ENCODE measurements at places on chromosomes 3 and 15. TPM values are rescaled to one million over a fixed set of nuclear protein-coding genes. Genes with fewer than 3 reads are reported as not detected.

DNA sequence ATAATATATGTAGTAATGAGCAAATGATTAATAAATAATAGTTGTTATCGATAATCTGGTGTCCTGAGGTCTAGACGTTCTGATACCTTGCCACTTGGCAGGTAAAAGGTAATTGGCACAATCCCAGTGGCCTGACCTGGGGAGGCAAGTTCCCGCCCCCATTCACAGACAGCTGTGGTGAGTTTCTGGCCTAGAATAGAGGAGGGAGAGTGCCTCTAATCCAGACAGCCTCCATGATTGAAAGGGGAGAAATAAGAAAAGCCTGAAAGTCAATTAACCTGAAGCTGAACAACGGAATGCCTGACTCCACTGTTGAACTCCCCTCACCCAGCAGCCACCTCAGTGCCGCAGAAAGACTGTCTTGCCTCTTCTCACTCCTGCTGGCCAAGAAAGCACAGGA lies 38.1 kb upstream of the SV2B start:
- DNase-seq, result no peak

- DNase-seq, result no peak
These were observed 22.6 kb downstream of the SLC51A start for GRCh38 chr3:196238612-196239560.

DNA sequence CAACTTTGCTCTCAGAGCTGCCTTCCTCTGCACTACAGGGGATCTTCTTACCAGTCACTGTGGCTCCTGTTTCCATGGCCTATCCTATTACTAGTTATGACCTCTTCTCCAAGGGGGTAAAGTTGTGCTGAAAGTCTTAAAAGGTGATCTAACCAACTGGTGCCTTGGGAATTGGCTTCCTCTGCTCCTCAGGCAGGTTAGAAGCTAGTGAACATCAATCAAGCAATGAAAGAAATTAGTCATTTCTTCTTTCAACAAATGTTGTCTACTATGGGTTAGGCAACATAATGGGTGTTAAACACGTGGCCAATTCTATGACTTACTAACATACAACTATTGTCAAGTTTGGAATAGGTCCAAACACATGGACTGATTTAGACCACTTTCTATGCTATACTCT lies 571.4 kb upstream of the NAALADL2 start:
- no peak for DNase-seq

DNA sequence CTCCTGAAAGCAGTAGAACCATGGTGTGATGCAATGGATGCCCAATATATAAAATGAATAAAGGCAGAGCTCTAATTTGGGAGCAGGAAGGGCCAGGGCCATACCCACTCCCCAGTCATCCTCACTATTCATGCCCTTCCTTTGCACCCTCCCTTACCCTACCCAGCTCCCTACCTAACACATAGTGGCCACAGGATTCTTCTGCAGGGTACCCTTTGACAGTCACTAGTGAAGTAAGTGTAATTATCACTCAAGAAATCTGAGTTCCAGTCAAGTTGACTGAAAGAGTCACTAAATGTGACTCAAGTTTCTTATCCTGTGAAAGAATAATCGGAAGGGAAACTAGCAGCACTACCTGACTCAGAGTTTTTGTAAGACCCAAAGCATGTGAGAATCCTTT lies 69.2 kb downstream of the RASA2 start:
- no peak for DNase-seq

- no peak for DNase-seq
These were observed 34.2 kb upstream of the OCA2 start for GRCh38 chr15:28133281-28133680.

DNA sequence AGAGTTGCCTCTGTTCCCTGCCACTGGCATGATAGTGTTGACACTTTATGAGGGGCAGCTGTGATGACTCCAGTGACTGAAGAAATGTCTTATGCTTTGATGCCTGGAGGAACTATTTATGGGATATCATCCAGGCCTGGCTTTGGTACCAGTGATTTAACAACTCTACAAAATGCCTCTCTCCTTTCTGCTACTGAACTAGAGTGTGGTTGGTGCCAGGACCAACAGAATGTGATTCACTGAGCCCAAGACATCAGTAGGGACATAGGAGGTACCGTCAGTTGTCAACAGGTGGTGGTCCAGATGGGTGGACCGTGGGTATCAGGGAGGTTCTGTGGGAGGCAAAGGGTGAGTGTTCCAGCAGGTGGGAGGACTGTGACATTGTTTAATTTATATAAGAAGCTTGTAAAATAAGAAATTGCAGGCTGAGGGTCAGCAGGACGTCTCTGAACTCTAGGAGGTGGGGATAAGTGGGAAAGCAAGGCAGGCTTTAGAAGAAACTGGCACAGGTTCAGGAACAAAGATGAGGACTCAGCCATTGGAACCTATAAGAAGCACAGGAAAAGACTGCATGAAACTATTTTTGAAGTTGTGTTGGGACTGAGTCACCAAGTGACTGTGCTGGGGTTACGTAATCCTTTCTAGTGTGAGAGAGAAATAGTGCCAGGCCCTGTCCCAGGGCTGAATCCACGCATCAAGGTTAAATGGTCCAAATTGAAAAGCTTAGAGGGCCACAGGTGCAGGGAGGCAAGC lies 28.5 kb upstream of the SLC7A14 start:
- no peak for DNase-seq

GRCh38 chr3:129718201-129718600 lies 111.7 kb upstream of the PLXND1 start:
- no peak for DNase-seq

DNA sequence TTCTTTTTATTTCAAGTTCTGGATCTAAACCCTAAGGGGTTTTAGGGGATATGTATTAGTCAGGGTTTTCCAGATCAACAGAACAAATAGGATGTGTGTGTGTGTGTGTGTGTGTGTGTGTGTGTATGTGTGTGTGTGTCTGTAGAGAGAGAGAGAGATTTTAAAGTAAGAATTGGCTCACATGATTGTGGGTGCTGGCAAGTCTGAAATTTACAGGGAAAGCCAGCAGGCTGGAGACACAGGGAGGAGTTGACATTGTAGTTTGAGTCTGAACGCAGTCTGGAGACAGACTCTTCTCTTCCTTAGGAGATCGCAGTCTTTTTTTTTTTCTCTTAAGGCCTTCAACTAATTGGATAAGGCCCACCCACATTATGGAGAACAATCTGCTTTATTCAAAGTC lies 428.8 kb upstream of the TBL1XR1 start:
- DNase-seq, result no peak

- peak; percentile 63 for DNase-seq
These were observed 162.0 kb downstream of the KLF13 start for GRCh38 chr15:31488437-31489204.

- no peak for DNase-seq
These were observed 272.0 kb upstream of the ATP11B start for GRCh38 chr3:182521339-182521738.

- no peak for DNase-seq
These were observed 8.0 kb upstream of the SEMA4B start for GRCh38 chr15:90192961-90193786.

DNA sequence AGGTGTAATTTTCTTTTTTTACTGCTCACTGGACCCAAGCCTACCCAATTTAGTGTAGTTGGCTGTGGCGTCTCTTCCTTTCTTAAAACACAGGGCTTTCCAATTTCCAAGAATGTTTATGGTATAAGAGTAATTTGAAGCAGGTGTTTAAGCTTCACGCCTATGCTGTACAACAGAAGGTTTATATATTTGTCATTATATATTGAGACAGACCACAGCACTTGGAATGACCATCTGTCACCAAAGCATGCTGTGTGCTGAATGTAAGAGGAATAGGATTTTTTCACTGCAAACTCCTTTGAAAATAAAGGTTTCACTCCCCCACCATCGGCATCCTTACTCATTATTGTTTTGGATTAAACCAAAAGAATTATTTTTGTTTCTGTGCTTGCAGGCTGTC lies 325.7 kb downstream of the OTOL1 start:
- no peak for DNase-seq

Gene GADL1
- polyA plus RNA-seq, result 2.7 TPM

Gene SYNPR
- polyA plus RNA-seq, result 0.25 TPM

Gene KCNH8
- 2.4 TPM for polyA plus RNA-seq

Gene GPR149
- polyA plus RNA-seq, result not detected
